ENCODE measurements at places on chromosomes 6 and 20. TPM values are rescaled to one million over a fixed set of nuclear protein-coding genes. Genes with fewer than 3 reads are reported as not detected.

The TPBG gene
- total RNA-seq = 12.3 TPM

The CGAS gene
- total RNA-seq = 21.4 TPM

The BAK1 gene
- 19.7 TPM for total RNA-seq

The C6orf58 gene
- total RNA-seq = not detected

The GABRR2 gene
- total RNA-seq = not detected

The ZC2HC1B gene
- not detected for total RNA-seq

The OPRM1 gene
- not detected for total RNA-seq

The PPDPF gene
- total RNA-seq = 468 TPM

The PPP1R16B gene
- not detected for total RNA-seq

The SPTLC3 gene
- total RNA-seq = 1.1 TPM

The ZFP64 gene
- 16.5 TPM for total RNA-seq

The ADAM33 gene
- not detected for total RNA-seq

The TBPL1 gene
- total RNA-seq = 15.3 TPM

The SMLR1 gene
- not detected for total RNA-seq

The PREX1 gene
- 0.05 TPM for total RNA-seq

The MEI4 gene
- total RNA-seq = not detected

The RIMS4 gene
- not detected for total RNA-seq

The VGLL2 gene
- total RNA-seq = not detected

The COL9A3 gene
- total RNA-seq = 59.7 TPM

The BTN3A1 gene
- 4.5 TPM for total RNA-seq

The DNAAF9 gene
- not detected for total RNA-seq

The RUNX2 gene
- total RNA-seq = 5.1 TPM

The IL17A gene
- total RNA-seq = not detected

The TCEA2 gene
- total RNA-seq = not detected

The PXDC1 gene
- total RNA-seq = 45.3 TPM

The GGTLC1 gene
- total RNA-seq = not detected

The EGFL8 gene
- 4.5 TPM for total RNA-seq

The SMPDL3A gene
- 1.2 TPM for total RNA-seq

The SGK2 gene
- total RNA-seq = 68.2 TPM

The TRAPPC3L gene
- not detected for total RNA-seq

The ANKRD66 gene
- not detected for total RNA-seq

The AVP gene
- not detected for total RNA-seq

The PRDM1 gene
- 1.4 TPM for total RNA-seq

The CLDN20 gene
- not detected for total RNA-seq

The OTOR gene
- not detected for total RNA-seq

The RIPOR3 gene
- total RNA-seq = 0.31 TPM

The GSTA3 gene
- total RNA-seq = not detected

The FOXP4 gene
- 18.4 TPM for total RNA-seq

The RNF144B gene
- 3.9 TPM for total RNA-seq

The PTK7 gene
- 56.3 TPM for total RNA-seq

The B3GALT4 gene
- 10.6 TPM for total RNA-seq

The LY86 gene
- not detected for total RNA-seq

Measured in HT-29 (cell line).